Fibroblast of pulmonary artery (primary cell): ENCODE measurements at places on chromosomes 6 and 20.

DNA sequence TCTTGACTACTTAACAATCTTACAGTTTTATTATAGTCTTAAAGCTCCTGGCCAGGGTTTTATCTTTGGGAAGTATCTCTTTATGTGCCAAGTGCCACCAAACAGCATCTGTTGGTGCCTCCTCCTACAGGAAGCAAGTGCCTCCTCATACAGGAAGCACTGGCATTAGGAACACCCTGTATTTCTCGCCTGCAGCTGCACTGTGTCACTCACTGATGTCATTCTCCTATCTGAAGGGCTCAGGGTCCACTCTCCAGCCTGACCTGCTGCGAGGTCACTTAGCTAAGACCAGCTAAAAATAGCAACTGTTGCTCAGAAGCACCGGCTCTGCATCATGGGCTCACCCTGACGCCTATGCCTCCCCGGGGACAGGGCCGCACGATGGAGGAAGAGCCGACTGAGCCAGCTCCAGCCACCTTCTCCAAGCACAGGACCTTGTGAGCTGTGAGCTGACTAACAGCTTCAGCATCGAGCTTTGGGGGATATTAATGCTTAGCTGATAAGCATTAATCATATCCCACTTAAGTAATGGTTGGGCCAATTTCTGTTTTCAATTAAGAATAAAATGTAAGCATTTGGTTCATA is 66.3 kb upstream of the CD93 start:
- DNase-seq = peak; percentile 78

- peak; percentile 92 for DNase-seq
These were observed 34.2 kb downstream of the NHSL1 start for GRCh38 chr6:138465007-138465645.

GRCh38 chr6:11758878-11759277 is 19.7 kb downstream of the ADTRP start:
- DNase-seq = no peak

GRCh38 chr20:33881989-33882388 is 70.8 kb downstream of the CHMP4B start:
- DNase-seq = no peak

DNA sequence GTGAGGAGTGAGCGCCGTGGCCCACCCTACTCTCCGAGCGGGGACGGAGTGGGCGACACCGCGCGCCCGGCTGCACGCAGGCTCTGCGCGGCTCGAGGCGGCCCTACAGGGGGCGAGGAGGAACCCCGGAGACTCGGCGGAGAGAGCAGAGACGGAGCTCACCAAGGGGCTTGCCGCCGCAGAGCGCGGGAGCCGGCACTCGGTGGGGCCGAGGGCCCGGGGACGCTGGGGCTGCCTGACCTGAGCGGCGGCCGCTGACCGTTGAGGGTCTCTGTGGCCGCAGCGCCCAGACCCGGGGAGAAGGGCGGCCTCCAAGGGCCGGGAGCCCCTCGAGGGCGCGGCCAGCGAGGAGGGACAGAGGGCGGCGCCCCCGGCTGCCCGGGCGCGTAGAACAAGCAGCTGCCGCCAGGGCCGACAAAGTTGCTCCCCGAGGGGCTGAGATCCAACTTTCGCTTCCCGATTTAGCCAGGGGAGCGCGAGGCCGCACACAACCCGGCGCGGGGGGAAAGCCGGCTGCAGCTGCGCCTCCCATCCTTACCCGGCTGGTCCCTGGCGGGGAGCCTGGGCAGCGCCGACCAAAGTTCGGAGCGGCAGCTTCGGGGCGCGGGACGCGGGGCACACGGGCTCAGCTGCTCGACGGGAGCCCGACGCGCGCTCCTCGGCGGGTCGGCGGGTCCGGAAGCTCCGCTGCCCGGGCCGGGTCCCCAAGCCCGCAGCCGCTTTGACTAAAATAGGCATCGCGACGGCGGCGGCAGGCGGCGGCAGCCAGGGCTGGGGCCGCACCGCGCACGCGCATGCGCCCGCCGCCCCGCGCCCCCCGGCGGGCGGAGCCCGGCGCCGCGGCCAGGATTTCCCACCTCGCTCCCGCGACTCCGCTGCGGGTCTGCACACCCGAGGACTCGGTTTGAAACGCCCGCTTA is 43.1 kb downstream of the POPDC3 start:
- DNase-seq = peak; percentile 58

GRCh38 chr6:90328004-90328403 is 31.4 kb upstream of the BACH2 start:
- DNase-seq = no peak

GRCh38 chr6:68127074-68127473 is 508.0 kb upstream of the ADGRB3 start:
- DNase-seq = no peak

DNA sequence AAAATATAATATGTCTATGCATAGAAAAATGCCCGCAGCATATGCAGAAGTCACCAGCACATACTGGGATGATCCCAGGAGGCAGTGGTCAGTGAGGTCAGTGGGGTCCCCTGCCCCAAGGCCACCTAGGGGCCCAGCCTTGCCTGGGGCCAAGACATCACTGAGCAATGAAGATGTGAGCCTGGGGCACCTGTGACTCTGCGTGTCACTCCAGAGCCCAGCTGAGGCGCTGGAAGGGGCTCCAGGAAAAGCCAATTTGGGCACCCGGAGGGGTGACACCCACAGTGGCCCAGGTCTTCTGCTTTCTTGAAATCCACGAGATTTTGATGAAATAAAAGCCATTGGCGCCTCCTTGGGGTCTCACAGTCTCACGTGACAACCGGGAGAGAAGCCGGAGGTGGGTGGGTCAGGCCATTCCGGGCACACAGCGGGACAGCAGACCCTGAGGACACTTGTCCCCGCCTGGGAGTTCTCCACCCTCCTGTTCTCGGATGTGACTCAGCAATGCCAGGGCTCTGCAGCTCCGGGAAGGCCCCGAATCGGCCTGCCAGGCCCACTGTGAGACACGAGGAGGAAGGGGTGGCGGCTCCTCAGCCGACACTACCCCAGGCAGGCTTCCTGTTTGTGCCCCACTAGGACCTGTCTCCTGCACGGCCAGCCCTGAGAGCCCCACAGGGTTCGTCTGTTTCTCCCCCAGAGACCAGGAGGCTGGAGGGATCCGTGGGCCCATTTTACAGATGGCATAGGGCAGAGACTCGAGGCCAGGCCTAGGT is 24.4 kb upstream of the SLCO4A1 start:
- no peak for DNase-seq

DNA sequence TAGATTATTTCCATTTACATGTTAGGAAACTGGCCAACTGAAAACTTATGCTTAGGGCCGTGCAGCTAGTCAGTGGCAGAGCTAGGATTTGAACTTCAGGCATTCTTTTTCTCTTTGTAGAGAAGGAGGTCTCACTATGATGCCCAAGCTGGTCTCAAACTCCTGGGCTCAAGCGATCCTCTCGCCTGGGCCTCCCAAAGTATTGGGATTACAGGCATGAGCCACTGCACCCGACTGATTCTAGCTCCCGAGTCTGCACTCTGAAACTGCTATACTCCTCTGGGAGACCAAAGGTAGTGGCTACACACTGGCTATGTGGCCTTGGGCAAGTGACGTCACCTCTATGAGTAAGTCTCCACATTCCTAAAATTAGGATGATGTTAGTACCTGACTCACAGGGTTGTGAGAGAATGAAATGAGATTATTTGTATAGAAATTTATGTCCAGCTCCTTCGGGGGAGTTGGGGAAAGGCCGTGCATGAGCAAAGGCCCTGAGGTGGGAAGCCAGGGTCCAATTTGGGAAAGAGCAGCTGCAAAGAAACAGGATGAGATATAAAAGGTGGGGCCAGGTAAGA is 6.4 kb downstream of the PLTP start:
- peak; percentile 57 for DNase-seq

- no peak for DNase-seq
These were observed 217.4 kb upstream of the PLCB4 start for GRCh38 chr20:8851446-8851845.

GRCh38 chr6:72977114-72977513 is 248.2 kb downstream of the KHDC1L start:
- DNase-seq = no peak

GRCh38 chr20:3654326-3655130 is 8.7 kb downstream of the GFRA4 start:
- no peak for DNase-seq

- no peak for DNase-seq
These were observed 24.6 kb downstream of the PPP1R14C start for GRCh38 chr6:150167479-150167873.

DNA sequence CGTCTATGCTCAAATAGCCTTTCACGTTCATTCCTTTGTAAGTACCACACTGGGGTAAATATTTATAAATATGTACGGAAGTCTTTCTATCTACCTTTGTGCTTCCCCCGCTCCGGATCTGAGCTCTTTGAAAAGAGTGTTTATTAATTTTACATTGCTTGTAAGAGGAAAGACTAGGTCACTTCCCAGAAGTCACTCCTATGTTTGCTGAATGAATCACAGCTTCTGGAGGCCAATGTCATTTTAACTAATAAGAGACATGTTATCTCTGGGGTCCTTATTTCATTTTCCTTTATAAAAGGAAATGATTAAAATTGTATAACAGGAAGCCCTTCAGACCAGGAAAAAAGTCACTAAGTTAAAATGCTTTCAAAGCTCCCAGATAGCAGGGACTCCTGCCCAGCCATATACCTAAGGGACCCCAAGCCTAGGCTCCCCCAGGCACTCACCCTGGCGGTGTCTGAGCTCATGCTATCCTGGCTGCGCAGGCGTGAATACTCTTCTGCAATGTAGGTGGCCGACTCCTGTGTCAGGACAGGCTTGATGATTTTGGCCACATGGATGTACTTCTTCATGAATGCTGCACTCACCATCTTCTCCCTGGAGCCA is 12.6 kb downstream of the MCM3 start:
- peak; percentile 8 for DNase-seq

DNA sequence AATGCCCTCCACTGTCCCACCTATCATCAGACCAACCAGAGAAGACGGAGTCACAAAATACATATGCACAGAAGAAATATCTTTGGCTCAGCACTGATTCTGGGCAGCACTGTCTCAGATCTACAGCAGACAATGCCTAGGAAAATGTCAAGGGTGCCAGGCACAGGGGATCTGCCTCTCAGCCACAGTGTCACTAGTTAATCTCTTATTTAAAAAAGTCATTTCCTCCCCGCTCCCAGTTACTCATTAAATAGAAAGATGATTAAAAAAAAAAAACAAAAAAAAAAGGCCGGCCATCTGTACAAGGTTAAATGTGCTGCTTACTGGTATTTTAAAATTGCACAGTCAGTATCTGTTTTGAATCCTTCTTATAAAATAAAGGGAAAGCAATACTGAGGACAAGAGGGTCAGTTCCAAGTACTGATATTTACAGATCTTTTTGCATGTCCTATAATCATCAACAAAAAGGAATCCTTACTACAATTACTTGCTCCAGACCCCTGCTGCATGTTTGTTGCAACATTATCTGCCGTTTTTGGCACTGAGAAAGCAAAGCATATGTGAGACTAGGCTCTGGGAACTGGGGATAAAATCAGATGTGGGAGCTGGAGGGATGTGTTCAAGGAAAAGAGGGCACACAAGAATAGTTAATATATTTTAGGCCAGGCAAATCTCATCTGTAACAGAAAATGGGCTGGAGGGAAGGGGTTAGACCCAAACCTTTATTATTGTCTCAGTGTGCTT is 299.3 kb downstream of the KIF16B start:
- no peak for DNase-seq

- peak; percentile 53 for DNase-seq
These were observed 49.7 kb downstream of the JPH2 start for GRCh38 chr20:44137266-44137801.

DNA sequence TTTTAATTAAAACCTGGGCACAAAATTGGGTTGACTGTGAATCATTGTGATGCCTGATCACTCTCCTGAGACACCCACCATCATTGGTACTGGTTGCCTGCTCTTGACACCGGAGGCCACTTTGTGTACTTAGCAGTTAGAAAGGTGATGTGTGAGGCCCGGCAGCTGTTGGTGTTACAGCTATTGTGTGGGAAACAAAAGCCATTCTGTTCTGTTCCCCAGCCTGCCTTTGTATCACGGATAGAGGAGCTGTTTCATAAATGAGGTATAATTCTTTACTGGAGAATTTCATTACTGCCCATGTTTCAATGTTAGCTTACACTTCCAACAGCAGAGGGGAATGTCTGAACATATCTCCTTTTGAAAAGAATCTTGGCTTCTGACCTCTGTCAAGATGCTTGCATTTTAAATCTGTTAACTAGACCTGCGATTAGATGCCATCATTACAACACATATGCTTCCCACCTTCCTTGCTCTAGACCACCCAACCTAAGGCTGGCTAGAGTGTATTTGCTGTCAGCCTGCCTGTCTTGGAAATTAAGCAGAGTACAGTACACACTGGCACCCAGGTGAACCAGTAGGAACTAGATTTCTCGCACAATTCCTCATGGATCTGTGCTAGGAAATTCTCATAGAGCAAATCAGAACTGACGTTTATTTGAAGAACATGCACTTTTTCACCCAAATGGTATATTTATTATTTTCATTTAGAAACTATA is 142.4 kb upstream of the INSM1 start:
- no peak for DNase-seq

- no peak for DNase-seq
These were observed 144.9 kb downstream of the TRMT11 start for GRCh38 chr6:126131246-126131645.

- DNase-seq = no peak
These were observed 138.2 kb upstream of the LRFN2 start for GRCh38 chr6:40725390-40725789.

DNA sequence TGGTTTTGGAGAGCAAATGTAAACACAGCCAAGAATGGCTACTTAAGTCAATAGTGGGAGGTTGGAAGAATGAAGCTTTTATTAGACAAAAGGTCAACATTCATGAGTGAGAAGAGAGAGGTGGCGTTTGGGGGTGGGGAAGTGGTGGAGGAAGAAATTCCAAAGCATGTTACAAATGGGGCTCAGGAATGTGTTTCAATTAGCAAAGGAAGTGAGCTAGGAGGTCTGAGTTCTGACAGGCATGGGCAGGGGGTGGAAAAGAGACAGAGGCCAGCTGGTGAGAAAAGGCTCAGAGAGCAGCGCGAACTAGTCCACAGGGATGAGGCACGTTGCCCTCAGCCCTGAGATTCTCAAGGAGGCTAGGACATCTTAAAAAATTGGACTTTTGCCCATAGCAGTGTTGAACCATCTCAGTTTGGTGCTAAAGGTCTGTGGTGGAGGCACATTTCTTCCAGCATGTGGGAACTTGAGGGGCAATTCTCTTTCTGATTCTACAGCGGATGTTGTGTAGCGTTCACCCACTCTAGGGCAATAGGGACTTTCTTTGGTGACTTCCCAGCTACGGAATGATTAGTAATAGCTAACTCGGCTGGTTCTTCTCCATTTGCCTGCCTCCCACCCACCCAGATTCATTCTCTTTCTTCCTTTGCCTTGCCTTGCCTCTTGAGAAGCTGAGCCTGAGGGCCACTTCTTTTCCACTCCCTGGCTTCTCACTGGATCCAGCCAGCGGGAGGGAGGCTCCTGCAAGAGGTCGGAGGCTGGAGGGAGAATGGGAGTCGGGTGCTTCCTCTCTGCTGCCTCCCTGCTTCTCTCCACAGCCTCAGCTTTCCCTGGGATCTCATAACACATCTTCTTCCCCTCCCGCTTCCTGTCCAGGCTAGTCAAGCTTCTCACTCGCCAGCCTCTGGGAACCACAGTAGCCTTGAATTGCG is 45.1 kb upstream of the NEDD9 start:
- peak; percentile 73 for DNase-seq

- peak; percentile 50 for DNase-seq
These were observed 653 bp downstream of the LMBRD1 start for GRCh38 chr6:69796073-69796641.

GRCh38 chr20:45456632-45457031 is 12.9 kb upstream of the WFDC2 start:
- peak; percentile 10 for DNase-seq

GRCh38 chr6:163226181-163226835 is 188.2 kb upstream of the QKI start:
- DNase-seq = no peak
